ENCODE measurements at places on chromosomes 6 and 20.

- no peak for DNase-seq
Measured at GRCh38 chr6:161210857-161211256, 63.0 kb downstream of the AGPAT4 start.

- DNase-seq, result no peak
Measured at GRCh38 chr6:32096087-32096393, 13.1 kb downstream of the TNXB start.

DNA sequence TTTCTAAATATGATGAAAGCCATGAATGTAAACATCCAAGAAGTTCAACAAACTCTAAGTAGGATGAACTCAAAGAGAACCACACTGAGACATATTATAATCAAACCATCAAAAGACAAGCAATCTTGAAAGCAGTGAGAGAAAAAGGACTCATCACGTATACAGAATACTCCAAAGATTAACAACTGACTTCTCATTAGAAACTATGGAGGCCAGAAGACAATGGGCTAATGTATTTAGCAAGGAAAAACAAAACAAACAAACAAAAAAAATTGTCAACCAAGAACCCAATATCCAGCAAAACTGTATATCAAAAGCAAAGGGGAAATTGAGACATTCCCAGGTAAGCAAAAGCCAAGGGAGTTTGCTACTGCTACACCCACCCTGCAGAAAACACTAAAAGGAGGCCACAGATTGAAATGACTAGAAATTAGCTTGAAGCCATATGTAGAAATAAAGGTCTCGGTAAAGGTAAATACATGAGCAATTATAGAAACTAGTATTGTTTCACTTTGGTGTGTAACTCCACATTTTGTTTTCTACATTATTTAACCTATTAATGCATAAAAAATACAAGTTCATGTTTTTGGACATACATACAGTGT is 301.1 kb upstream of the QKI start:
- no peak for DNase-seq

- no peak for DNase-seq
Measured at GRCh38 chr20:33945391-33946081, 48.2 kb upstream of the RALY start.

GRCh38 chr6:148817689-148818088 is 70.9 kb downstream of the UST start:
- no peak for DNase-seq

- DNase-seq, result no peak
Measured at GRCh38 chr20:53282217-53282955, 310.2 kb downstream of the TSHZ2 start.

- no peak for DNase-seq
Measured at GRCh38 chr6:42171813-42172581, 1.2 kb upstream of the GUCA1A start.

GRCh38 chr6:166330612-166331011 is 11.7 kb downstream of the SFT2D1 start:
- DNase-seq, result no peak

- DNase-seq, result no peak
Measured at GRCh38 chr6:16766043-16766536, 4.8 kb upstream of the ATXN1 start.

DNA sequence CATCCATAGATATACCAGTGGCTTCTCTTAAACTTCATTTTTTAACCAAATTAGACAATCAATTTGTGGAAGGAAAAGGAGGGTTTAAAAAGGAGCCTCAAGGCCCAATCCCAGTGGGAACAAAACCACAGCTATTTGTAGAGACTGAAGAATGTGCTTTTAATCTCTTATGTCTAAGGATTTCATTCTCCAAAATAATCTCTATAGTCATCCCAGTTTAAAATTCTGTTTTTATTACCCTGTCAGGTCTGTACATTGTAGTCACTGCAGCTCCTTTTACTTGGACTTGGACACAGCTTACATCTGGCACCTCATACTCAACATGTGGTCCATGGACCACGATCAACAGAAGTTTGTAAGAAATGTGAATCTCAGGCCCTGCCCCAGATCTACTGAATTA is 152.1 kb upstream of the STMND1 start:
- no peak for DNase-seq

DNA sequence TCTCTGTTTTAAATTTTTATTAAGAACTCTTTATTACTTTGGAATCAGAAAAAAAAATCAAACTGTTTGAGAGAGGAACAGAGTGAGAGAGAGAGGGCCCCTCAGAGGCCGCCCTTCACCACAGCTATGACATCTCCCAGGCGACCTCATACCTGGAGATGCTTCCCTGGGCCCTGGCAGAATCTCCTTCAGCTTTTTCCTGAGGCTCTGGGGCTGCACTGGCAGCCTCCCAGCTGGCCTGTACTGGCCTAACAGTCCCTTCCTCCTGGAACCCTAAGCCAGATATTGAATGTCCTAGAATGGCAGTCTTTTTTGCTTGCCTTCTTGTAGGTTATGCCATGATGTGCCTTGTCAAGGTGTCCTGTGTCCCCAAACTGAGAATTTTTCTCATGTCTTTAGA is 13.7 kb downstream of the ABHD12 start:
- no peak for DNase-seq

DNA sequence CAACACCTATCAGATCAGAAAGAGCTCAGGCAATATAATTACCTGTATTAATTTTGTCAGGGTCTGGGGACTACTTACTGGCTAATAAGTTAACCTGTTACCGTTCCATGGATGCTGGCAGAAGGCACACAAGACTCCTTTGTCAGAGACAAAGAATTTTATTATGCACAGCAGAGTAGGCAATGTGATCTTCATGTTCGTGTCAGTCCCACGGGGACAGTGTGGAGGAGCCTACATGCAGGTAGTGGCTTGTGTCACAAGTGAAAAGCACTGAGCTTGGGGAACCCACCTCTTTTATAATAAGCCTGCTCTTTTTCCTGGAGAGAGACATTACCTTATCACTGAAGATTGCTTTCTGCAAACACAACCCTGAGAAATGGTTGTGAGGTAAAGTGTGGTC is 96.9 kb downstream of the CD164 start:
- DNase-seq, result no peak

GRCh38 chr6:51495096-51495495 is 592.3 kb downstream of the PKHD1 start:
- DNase-seq, result no peak

- DNase-seq, result no peak
Measured at GRCh38 chr6:14881398-14881797, 364.5 kb upstream of the JARID2 start.
